ENCODE measurements at places on chromosomes 2 and 18.

GRCh38 chr2:101337877-101338276 is 29.4 kb upstream of the RNF149 start:
- peak; percentile 17 for DNase-seq

DNA sequence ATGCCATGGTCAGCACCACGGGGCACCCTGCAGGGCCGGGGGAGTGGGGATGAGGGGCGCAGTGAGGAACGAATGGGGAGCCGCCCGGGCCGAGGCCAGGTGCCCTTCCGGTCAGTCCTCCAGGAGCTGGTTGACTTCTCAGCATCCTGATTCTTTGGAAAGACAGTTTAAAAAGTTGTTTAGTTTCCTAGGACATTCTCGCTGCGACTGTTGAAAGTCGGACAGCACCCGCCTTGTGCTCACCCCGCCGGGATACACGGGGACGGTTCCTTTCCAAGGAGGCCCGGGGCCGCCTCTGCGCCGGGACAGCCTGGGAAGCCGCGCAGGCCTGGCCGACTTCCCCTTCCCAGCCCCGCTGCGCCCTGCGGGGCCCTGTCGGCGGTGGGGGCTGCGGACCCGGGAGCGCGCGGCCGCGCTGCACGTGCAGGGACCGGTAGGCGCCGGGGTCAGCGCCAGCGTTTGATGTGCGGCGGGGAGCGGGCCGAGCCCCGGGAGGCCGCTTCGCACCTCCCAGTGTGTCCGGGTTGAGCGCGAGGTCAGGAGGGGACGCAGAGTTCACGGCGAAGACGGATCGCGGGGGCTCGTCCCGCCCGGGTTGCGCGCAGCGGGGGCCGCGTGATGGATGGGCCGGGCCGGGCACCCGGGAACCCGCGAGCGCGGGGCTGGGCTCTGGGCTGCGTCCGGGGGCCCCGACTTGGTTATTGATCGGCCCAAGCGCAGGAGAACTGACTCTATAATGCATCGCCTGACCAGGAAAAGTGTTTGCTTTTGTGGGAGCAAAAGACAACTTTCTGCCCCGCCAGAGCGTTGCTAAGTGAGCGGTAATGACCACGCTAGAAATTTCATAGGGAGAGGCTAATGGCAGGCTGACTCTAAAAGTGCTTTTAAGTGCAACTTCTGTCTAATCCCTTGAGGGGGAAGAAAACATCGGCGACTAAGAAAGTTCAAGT is 28.0 kb upstream of the SMIM21 start:
- DNase-seq, result no peak

DNA sequence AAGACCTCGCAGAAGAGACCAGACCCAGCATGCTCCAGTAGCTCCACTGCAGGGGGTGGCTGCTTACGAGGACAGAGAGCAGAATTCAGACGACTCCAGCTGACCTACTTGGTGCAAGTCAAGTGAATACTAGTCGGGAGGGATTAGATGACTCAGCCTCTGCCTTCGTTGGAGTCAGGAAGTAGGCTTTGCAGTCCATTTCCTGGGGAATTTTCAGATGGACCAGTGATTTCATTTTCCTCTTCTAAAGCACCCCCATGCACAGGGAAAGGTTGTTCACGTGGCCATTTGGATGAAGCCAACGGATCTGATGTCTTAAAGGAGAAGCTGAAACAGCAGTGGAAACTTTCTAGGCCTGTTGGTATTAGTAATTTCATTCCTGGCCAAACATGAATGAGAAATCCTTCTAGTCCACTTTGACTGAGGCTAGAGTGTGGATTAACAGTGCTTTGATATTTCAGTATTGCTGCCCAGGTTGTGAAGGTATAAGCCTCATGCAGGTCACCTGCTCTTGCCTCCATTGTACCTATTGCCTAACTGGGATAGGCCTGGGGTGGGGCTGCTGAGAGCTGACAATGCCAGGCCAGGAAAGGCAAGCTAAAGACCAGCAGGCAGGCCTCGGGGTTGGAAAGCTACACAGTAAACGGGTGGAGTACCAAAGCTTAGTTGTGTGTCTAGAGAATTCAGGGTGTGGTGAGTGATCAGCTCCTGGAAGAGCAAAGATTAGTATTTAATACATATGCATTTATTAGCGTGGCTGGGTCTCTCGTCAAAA is 117.6 kb upstream of the FOSL2 start:
- peak; percentile 46 for DNase-seq

DNA sequence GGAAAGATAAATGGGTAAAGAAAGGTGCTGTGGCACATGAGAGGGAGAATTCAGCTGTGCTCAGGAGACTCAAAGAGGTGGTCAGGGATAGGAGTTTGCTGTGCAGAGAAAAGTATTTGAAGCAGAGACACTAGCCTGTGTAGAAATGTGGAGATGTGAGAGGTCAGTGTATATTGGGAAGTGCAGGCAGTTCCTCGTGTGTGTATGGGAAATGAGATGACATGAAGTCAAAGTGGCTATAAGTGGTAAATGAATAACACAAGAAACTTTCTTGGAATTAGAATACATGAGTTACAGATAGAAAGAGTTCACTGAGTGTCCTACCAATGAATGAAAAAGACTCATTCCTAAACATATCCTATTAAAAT is 11.6 kb downstream of the MAP3K20 start:
- no peak for DNase-seq

GRCh38 chr2:172283476-172283875 is 143.9 kb upstream of the ITGA6 start:
- peak; percentile 99 for DNase-seq
